ENCODE measurements at places on chromosomes 1 and 21.

DNA sequence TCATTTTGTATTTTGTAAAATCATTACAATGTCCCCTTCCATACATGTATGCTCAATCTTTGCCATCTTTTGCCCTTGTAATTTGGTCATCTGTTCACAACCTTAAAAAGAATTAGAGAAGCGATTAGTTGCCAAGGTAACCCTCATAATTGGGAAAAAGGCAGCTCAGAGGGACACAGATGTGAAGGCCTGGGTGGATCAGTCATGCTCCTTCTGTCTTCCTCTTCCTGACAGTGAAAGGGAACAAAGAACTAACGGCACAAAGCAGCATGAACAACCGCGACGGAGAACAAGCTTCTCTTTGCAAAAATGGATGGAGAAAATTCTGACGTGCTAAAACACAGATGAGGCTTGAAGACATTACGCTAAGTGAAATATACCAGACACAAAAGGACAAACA lies 78.7 kb upstream of the COG2 start:
- no peak for DNase-seq

DNA sequence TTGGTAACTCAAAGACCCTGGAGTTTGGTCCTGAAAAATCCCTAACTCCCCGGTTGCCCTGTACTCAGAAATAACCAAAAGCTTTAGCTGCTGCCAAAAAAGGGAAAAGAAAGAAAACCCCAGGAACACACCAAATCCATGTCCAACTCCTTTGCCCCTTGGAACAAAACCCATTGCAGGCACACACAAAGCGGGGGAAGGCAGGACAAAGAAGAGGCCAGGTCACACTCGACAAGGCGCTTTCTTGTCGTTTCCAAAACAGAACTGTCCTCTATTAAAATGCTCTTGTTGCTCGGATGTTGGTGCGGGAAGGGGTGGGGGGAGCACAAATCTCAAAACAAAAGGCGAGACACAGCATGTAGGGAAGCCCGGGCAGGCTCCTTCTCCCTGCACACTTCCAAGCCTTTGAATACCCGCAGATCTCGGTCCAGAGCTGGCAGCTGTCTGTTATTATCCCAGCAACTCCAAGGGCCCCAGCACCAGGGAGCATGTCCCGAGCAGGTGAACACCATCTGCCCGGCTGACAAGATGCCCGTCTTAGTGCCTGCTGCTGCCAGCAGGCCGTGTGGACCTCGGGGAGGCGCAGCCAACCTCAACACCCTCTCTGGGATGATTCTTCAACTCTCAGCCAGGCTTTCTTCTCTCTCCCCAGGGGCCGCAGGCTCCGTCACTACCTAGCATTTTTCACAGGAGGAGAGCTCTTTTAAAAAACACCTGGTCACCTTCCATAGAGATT lies 96.4 kb downstream of the SSBP3 start:
- DNase-seq: no peak

GRCh38 chr1:44036409-44037139 lies 5.3 kb upstream of the SLC6A9 start:
- DNase-seq: peak; percentile 73

DNA sequence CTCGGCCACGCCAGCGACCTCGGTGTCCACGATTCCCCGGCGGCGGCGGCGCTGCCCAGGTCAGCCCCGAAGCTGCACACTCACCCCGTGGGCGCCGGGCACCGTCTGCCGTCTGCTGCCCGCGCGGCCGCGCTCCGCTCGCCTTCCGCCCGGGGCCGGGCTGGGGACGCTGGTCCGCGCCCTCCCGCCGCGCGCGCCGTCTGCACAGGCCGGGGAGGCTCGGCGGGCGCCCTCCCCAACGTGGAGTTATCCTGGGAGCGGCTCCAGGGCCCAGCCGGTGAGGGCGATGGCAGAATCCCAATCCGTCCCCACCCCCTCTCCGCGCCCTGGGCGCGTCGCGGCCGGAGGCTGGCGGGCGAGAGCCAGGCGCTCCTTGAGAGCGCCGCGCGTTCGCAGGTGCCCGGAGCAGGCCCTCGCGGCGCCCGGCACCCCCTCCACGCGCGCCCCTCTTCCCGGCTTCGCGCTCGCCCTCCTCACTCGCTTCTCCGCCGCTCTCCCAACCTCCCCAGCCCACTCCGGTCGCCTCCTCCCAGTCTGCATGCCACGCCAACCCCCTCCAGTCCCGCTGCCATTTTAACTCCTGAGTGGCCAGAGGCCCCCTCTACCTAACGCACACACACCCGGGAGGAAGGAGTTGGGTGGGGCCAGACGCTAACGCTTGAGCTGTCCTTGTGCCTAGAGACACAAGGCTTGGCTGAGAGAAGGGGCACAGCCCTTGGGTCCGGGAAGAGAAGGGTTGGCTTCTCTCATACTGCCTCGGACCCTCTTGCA lies at the start of gene LRRN2:
TSS of gene LRRN2 (minus strand) at position 503 of the 771 bp plus-strand sequence. CDS start 65,746 bp downstream, outside the sequence.
- peak; percentile 45 for DNase-seq

GRCh38 chr1:25765136-25765922 lies 34.7 kb upstream of the SELENON start:
- DNase-seq: no peak
